CD4-positive, alpha-beta T cell treated with Interleukin-17A for 4 hours (primary cell): ENCODE measurements at places on chromosomes 4 and X.

DNA sequence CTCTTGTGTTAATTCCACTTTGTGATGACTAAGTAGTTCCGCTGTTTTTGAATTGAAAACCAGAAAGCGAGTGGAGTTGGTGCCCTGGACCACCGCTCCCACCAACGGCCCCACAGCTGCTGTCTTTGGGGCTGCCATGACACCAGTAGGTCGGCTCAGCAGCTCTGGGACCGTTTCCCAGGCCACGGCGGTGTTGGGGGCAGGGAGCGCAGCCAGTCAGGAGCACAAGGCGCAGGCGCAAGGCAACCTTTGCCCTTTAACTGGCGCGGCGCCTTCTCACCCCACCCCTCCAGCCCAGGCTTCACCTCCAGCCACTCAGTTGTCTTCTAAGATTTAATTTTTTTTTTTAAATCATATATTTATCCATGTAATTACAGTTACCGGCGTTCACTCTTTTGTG is at the start of gene GK2:
Gene GK2, minus strand, starts transcription at position 166 of the 400 bp plus-strand sequence. Its CDS starts 28 bp downstream, at position 138.
- DNase-seq = no peak

GRCh38 chr4:16516796-16517439 is 290.6 kb upstream of the TAPT1 start:
- DNase-seq = no peak

DNA sequence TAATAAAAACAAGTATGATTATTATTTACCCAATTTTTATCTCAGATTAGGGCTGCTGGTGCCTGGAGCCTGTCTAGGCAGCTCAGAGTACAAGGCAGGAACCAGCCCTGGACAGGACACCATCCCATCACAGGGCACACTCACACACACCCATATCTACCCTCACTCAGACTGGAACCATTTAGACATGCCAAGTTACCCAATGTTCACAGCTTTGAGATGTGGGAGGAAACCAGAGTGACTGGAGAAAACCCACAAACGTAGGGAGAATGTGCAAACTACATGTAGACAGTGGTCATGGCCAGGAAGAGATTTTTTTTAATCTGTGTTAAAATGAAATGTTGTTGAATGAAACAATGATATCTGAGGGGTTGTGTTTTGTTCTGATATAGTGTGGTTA is 35.7 kb upstream of the ADGRA3 start:
- no peak for DNase-seq

- DNase-seq = no peak
These were observed 2532.5 kb downstream of the ARAP2 start for GRCh38 chr4:33711826-33712225.

- no peak for DNase-seq
These were observed 93.6 kb upstream of the PTPN13 start for GRCh38 chr4:86500527-86500926.

- no peak for DNase-seq
These were observed 1.1 kb downstream of the TMEM35A start for GRCh38 chrX:101079736-101080270.

DNA sequence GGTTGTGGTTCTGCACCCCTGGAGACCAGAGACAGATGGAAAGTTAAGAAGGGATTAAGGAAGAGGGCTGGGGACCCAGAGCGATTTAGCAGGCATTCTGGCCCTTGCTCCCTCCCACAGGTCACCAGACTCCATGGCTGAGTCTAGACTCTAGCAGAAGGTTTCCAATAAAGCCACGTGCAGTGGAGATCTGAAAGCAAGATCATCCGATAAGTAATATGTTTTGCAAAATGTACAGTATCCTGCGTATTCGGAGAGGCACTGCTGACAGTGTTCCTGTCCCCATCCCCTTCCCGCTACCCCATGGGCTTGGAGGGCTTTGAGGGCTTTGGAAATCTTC is 531 bp upstream of the GPRIN3 start:
- no peak for DNase-seq

GRCh38 chrX:16347968-16348670 is 180.8 kb downstream of the MAGEB17 start:
- DNase-seq = no peak

DNA sequence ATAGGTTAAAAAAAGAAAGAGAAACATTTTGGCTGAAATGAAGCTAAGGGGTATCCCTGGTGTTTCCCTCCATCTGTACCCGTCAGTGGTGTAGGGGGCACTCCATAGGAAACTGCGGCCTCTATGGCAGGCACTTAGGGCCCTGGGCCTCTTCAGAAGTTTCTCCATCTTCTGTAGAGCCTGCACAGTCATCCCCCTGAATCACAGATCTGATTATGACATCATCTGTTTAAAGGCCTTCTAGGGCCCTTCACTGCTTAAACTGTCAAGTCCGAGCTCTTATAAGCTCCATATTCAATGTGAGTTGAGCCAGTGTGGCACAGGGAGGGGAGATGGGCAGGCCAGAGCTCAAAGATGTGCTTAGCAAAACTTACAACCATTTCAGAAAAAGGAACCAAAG is 241.3 kb downstream of the NR3C2 start:
- no peak for DNase-seq

GRCh38 chr4:182325397-182325796 is 82.2 kb downstream of the TENM3 start:
- DNase-seq = no peak

DNA sequence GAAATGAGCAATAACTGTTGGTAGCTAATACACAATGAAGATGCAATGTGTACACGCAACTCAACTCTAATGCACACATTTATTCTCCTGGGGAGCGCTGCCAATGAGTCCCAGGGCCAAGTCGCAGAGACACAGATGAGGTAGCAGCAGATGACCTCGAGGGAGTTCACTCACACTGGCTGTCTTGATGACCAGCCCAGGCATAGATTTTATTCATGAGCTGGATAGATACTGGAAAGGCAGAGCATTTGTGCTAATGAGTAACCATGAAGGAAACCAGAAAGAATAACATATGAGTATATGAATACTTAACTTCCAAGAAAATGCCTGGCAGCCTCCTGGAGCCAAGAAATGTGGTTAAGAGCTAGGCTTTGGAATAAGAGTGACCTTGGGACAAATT is 42.3 kb downstream of the RASL11B start:
- no peak for DNase-seq

DNA sequence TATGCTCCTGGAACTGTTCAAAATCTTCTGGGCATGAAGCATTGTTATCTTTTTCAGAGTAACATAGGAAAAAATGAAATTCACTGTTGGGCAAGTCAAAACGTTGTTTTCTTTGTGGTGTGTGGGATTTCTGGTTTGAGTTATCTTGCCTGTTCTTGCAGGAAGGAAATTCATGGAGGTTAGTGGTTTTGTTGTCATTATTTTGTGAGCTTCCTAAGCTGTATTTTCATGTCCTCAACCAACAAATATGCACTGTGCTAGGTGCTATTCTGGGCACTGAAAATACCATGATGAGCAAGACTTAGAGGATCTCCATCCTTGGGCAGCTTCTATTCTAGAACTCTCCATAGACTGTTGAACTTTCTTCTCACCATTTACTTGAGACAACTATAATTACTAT is 16.9 kb downstream of the SPINK2 start:
- no peak for DNase-seq

DNA sequence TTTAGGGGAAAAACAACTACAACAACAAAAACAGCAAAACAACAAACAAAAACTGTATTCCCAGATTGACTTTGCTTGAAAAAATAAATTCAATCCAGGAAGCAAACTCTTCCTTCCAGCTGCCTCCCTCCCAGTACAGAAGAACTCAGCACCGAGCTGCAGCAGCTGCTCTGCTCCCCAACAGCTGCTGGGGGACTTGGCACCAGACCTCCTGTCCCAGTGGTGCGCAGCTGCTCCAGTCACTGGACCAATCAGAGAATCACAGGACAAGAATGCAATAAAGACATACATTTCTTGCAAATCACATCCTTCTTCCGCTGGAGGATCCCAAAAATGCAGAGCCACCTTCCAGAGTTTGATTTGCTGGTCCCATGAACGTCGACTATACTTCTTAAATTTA is 11.8 kb upstream of the FAM53A start:
- DNase-seq = no peak

DNA sequence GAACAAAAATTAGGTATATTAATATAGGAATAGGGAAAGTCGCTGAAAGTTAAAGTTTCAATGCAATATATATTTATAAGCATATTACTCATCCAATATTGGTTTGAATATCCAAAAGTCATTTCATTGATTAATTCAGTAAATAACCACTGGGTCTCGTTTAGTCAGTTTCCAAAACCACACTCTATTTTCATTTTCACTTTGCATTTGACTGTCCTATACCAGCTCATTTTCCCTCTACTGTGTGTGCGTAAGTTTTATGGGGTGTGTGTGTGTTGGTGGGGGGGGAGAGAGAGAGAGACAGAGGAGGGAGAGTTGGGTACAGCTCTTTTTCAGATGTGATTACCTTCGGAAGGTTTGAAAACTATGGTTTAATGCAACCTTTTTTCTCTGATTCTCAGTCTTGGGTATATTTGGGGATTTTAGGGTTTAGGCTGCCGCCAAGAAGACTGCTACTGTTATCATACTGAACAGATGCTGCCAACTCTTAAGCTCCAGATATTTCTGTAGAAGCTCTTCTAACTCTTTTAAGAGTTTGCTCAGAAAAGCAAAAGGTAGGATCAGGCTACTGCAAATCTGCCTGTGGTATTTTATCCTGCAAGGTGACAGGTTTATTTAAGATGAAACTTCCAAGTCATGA is 1427.4 kb downstream of the PCDH7 start:
- no peak for DNase-seq

DNA sequence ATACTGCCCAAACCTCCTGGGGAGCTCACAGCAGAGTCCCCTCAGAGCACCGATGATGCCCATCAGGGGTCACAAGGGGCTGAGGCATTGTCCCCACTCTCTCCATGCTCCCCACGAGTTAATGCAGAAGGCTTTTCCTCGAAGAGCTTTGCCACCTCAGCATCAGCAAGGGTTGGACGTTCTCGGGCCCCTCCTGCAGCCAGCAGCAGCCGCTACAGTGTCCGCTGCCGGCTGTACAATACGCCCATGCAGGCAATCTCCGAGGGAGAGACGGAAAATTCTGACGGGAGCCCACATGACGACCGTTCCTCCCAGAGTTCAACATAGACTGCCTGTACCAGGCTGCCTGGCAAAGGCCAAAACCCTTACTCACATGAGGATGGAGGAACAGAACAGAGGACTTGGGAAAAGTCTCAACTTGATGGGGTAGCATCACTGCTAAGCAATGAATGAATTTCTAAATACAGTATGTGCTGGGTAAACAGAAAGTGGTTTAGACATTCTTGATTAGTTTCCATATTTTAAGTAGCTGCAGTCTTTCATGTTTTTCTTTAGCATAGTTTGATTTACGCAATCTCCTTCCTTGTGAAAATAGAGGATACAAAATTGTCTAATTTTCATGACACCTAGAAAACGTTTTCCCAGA is 5.0 kb upstream of the SCML1 start:
- no peak for DNase-seq
